ENCODE measurements at places on chromosomes 1 and 21.

GRCh38 chr1:21537511-21537931 lies 28.3 kb downstream of the ALPL start:
- peaks cover 20% of the 10 kb centered on the region for H3K27me3 ChIP-seq
- H3K36me3 ChIP-seq = no peaks in the 10 kb centered on the region
- DNase-seq = no peak
- H3K4me3 ChIP-seq = no peak overlapping the region
- no peak overlapping the region for H3K27ac ChIP-seq

DNA sequence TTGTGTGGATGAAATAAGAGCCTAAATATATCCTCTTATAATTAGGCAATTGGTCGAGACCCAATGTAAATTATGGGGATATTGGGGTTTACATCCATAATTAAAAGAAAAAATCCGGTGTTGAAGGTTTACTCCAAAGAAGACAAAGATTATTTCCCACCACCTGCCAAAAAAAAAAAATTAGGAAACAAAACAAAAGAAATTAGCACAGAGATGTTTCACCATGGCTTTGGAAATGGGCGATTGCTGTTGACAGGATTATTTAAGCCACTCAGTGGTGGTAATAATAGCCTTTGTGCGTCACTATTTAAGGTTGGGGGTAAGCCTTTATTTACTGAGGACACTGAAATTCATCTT lies 585 bp upstream of the GLRX2 start:
- DNase-seq = no peak
- H3K27me3 ChIP-seq = no peaks in the 10 kb centered on the region
- peak overlapping the region; percentile 95 for H3K4me3 ChIP-seq
- H3K4me1 ChIP-seq = peaks cover 18% of the 10 kb centered on the region
- H3K27ac ChIP-seq = peak overlapping the region; percentile 70

GRCh38 chr1:17829579-17829978 lies 74.4 kb downstream of the ACTL8 start:
- H3K4me1 ChIP-seq = no peaks in the 10 kb centered on the region
- DNase-seq = no peak
- peaks cover 13% of the 10 kb centered on the region for H3K27me3 ChIP-seq
- H3K4me3 ChIP-seq = no peak overlapping the region

DNA sequence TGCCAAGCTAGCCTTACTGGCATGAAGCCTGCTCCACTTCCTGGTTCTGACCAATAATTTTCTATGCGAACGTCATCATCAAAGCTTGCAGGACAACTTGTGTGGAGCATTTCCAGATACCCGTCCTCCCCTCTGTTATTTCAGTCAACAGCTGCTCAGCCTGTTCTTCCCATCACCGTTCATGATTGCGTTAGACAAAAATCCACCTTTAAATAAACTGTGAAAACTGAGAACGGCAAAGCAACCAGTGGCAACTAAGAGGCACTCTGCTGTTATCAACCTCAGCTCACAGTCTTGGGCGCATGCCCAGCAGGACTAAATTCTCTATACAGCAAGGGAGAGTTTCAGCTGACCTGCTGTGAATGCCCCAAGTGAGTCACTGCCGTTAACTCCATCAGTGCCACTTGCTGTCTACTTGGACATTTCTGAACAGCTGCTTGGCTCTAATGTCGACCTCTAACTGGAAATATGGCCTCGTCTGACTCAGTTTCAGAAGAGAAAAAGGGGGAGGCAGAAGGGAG lies 207.4 kb upstream of the RUNX1 start:
- no peak overlapping the region for H3K27ac ChIP-seq
- H3K4me1 ChIP-seq = peaks cover 9% of the 10 kb centered on the region
- no peak overlapping the region for H3K4me3 ChIP-seq
- H3K36me3 ChIP-seq = no peaks in the 10 kb centered on the region

DNA sequence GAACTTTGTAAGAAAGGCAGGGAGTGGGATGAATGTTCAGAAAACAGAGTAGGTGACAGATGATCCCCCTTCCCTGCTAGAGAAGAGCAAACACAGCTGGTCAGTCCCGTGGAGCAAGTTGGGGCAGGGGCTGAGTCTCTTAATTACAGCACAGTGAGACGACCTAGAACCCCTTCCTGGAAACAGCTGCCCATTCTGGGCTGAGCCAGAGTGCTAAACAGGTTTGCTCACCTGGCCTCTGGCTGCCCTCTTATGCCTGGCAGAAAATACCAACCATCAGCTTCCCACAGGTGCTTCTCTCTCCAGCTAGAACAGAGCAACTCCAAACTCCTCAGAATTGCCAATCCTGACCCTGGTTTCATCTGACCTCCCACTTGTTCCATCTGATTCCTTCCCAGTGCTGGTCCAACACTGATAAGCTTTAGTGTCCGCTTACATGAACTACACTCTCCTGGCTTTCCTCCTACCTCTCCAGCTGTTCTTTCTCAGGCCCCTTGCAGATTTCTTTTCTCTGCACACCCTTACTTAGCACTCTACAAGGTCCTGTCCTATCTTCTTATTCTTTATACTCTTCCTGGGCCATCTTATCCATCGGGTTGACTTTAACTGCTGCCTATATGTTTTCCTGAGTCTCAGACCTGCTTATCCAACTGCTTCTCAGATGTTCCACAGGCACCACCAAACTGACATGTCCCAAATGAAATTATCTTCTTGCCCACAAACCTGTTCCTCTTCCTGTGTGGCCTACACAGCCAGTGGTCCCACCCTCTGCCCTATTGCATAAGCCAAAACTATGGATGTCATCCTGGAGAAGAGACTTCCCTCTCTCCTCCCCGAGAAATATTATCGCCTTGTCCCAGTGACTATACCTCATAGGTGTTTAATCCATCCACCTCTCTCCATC lies 22.6 kb upstream of the COL9A2 start:
- no peaks in the 10 kb centered on the region for H3K27me3 ChIP-seq
- H3K4me1 ChIP-seq = peaks cover 48% of the 10 kb centered on the region
- peaks cover 6% of the 10 kb centered on the region for H3K36me3 ChIP-seq
- no peak overlapping the region for H3K4me3 ChIP-seq
- no peak overlapping the region for H3K27ac ChIP-seq
- no peak for DNase-seq

DNA sequence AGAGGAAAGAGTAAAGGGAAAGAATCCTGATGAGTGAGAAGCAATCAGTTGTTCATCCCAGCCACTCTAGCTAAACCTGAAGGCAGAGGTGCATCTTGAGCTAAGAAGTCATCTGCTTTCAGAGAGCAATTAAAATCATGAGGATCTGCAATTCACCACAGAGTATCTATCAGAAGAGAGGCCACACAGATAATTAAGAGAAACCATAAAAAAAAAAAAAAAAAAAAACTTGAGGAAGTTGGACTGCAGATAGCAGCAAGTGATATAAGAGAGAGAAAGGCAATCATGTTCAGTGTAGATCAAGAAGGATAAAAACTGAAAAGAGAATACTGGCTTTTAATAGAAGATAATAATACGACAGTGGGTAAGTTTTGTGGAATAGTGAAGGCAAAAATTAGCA lies 17.7 kb downstream of the FOXJ3 start:
- H3K27me3 ChIP-seq = no peaks in the 10 kb centered on the region
- no peak for DNase-seq
- H3K36me3 ChIP-seq = peaks cover 14% of the 10 kb centered on the region
- no peak overlapping the region for H3K4me3 ChIP-seq
- no peak overlapping the region for H3K27ac ChIP-seq
- peaks cover 90% of the 10 kb centered on the region for H3K4me1 ChIP-seq

- H3K27ac ChIP-seq = no peak overlapping the region
- H3K4me1 ChIP-seq = no peaks in the 10 kb centered on the region
- H3K27me3 ChIP-seq = peaks cover 3% of the 10 kb centered on the region
- H3K4me3 ChIP-seq = no peak overlapping the region
- no peaks in the 10 kb centered on the region for H3K36me3 ChIP-seq
Measured at GRCh38 chr1:87796471-87796901, 467.8 kb downstream of the LMO4 start.

- peaks cover 78% of the 10 kb centered on the region for H3K27me3 ChIP-seq
- peaks cover 44% of the 10 kb centered on the region for H3K4me1 ChIP-seq
- no peak for DNase-seq
- no peak overlapping the region for H3K4me3 ChIP-seq
- no peak overlapping the region for H3K27ac ChIP-seq
- H3K36me3 ChIP-seq = no peaks in the 10 kb centered on the region
Measured at GRCh38 chr1:156438278-156438987, 62.1 kb downstream of the MEF2D start.

DNA sequence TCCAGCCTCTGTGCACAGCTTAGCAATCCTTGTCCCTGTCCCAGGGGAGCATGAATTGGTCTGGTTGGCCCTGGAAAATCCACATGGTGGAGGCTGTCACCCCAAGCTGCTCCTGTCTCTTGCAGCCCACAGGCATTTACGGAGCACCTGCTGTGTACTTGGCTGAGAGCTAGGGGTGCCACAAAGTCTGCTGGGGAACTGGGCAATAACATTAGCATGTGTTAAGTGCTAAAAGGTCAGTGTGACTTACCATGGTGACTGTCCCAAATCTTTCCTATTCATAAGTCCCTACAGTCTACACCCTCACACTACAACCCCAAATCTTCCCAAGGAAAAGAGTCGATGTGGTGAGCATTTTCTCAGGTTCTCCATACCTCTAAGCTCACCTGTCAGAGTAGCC lies 53.6 kb upstream of the ARTN start:
- no peaks in the 10 kb centered on the region for H3K27me3 ChIP-seq
- H3K36me3 ChIP-seq = no peaks in the 10 kb centered on the region
- no peak for DNase-seq
- H3K4me1 ChIP-seq = no peaks in the 10 kb centered on the region

DNA sequence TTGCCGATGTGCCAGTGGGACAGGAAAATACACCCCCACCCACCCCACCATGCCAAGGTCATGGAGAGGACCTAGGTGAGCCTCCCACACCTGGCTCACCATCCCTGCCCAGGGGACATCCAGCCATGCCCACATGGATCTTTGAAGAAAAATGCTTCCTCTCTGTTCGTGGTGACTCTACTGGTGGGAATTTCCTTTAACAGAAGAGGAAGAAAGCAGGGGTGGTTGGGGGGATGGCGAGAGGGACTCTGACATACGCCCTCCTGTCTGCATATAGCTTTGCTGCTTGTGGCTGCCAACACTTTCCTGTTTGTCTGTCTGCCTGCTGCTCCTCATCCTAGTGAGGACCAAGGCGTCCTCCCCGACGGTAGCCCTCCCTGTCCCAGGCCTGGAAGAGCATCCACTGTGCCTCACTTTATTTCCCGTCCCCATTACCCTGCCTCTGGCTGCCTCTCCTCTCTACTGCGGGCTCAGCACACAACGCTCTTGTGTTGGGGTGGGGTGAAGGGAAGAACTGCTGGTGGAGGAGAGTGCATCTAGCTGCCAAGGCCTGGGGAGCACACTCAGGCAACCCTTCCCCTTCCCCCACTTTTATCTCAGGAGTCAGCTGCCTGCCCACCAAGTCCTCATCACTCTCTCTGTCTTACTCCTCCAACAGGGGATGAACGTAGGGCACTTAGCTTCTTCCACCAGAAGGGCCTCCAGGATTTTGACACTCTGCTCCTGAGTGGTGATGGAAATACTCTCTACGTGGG lies 2.5 kb downstream of the SEMA4A start:
- H3K4me3 ChIP-seq = peak overlapping the region; percentile 83
- DNase-seq = no peak
- peaks cover 84% of the 10 kb centered on the region for H3K4me1 ChIP-seq
- H3K27me3 ChIP-seq = no peaks in the 10 kb centered on the region
